ENCODE measurements at places on chromosomes 1 and 21. TPM values are rescaled to one million over a fixed set of nuclear protein-coding genes. Genes with fewer than 3 reads are reported as not detected.

CHRNB2 gene
- 0.71 TPM for total RNA-seq

S100A7 gene
- not detected for total RNA-seq

JAM2 gene
- total RNA-seq, result not detected

PPIAL4G gene
- total RNA-seq, result not detected
